ENCODE measurements at places on chromosomes 2 and 18.
A peak's percentile ranks its signal among the peaks of the same experiment; 100 is the strongest.

DNA sequence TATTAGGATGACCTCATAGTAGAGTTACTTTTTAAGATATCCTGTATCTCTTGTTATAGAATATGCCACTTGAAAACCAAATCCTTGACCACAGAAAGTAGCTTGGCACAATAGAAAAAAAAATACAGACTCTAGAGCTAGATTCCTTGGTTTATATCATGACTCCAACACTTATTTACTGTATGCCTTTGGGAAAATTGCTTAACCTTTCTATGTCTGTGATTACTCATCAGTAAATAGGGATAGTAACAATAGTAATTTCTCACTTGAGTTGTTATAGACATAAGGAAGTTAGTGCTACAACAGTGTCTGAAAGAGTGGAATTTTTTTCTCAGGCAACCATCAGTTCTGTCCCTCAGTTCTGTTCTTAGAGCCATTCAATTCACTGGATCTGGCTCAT, 193.8 kb downstream of the GULP1 start:
- no peak for DNase-seq

- DNase-seq = no peak
These were observed 124.9 kb downstream of the GALNT14 start for GRCh38 chr2:31013301-31013700.

DNA sequence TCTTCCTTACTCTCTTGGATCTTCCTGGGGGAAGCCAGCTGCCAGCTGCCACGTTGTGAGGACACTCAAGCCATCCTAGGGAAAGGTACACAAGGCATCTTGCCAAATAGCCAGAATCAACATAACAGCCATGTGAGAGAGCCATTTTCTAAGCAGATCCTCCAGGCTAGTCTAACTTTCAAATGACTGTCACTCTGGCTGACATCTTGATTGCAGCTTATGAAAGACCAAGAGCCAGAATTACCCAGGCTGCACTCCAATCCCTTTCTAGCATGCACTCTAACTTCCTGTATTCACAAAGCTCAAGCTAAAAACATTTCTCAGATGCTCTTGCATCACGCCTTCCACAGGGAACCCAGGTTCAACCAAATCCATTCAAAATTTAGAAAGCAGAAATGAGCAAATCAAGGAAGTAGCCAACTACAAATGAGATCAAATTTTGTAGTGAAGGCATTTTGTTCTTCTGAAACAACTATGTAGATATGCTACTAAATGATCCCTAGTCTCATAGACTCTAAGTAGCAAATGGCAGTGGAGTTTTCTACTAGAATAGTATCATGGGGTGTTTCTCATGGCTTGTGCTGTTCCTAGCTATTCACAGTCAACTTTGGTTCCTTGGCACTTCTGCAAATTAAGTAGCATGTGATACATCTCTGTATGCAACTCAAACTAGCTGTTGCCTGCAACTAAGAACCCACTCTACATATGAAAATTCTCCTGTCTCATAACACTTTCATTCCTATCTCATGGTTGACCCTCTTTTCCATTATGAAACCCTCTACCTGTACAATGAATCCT, 281.9 kb downstream of the ZEB2 start:
- DNase-seq = no peak

GRCh38 chr2:95539836-95540235, 52.0 kb upstream of the TRIM43 start:
- DNase-seq = no peak

- no peak for DNase-seq
These were observed 37.9 kb downstream of the ODC1 start for GRCh38 chr2:10410001-10410822.

- DNase-seq = no peak
These were observed 993 bp downstream of the COX7A2L start for GRCh38 chr2:42359965-42360483.

DNA sequence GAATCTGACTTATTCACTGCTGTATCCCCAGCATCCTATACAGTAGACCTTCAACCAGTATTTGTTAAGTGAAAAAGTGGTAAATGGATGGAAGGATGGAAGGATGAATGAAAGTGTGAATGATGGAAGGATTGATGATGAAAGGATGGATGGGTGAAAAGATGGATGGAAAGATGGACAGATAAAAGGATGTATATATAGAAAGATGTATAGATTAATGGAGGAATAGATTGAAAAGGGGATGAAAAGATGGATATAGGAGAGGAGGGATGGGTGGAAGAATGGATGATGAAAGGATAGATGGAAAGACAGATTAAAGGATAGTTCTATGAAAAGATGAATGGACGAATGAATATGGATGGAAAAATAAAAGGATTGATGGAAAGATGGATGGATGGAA, 50.0 kb downstream of the PSD4 start:
- DNase-seq = no peak

GRCh38 chr18:21998486-21998885, 170.9 kb upstream of the GATA6 start:
- no peak for DNase-seq

GRCh38 chr18:58324824-58325480, 280.9 kb downstream of the NEDD4L start:
- no peak for DNase-seq

- no peak for DNase-seq
These were observed 137.2 kb upstream of the KCTD1 start for GRCh38 chr18:26685438-26686157.

DNA sequence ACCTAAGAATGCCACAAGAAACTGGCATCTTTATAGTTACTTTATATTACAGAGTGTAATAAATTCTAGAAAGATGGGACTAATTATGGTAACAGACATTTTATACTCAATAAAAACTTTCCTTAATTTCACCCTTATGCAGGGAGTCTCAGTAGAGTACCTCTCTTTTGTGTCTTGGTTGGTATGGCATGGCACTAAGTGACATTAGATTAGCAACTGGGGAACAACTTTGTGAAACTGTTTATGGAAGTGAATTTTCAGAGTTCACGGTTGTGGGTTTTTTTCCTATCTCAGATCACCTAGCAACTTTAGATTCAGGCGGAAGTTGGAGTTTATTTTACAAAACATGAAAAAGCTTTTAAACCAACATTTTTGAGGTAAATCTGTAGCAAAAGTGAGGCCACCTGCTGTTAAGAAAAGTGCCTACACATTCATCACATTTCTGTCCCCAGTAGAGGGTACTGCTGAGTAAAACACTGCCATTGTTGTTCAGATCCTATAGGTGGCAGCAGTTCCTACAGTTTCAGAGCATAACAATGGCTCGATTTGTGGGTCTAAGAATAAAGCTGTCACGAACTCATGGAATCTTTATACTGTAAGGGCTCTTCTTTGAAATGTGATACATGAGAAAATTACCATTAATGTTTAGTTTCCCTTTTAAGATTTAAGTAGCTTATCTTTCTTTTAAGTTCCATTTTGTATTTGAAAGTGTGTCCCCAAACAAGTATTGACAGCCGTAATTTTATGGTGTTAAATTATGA, 117.6 kb downstream of the CAMKMT start:
- DNase-seq = peak; percentile 85

DNA sequence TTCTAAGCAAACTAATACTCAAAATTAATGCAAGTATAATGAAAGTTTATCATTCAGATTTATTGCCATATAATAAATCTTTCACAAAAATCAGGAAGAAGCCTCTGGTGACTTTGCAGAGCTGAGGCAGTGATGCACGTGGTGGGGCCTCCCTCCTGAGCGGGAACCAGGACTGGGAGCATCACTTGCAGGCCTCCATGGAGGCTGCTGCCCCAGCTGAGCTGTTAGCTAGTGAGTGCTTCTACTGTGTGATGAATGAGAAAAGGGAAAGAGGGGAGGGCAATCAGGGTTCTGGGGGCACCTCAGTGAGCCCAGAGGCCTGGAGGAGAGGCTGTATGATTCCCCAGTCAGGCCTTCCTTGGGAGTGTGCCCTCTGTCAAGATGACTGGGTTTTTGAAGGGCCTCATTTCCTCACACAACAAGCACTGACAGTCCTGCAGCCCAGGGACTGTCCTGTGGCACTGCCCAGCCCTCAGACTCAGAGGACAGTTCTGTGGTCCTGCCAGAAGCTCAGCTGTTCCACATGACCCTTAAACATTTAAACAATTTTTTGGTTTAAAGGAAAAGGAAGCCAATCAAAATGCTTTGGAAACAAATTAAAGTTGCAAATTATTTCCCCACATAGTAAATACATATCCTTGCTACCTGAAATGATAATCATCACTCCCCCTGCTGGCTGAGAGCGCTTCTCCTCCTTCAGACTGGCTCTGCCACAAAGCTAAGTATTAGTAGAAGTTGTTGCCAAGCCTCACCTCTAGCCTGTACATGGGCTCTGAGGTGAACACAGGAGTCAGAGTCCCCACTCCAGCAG, 90.9 kb upstream of the SMAD7 start:
- no peak for DNase-seq

- peak; percentile 30 for DNase-seq
These were observed 259.2 kb downstream of the IKZF2 start for GRCh38 chr2:212892193-212892592.

GRCh38 chr2:19682493-19682892, 219.3 kb downstream of the TTC32 start:
- no peak for DNase-seq

DNA sequence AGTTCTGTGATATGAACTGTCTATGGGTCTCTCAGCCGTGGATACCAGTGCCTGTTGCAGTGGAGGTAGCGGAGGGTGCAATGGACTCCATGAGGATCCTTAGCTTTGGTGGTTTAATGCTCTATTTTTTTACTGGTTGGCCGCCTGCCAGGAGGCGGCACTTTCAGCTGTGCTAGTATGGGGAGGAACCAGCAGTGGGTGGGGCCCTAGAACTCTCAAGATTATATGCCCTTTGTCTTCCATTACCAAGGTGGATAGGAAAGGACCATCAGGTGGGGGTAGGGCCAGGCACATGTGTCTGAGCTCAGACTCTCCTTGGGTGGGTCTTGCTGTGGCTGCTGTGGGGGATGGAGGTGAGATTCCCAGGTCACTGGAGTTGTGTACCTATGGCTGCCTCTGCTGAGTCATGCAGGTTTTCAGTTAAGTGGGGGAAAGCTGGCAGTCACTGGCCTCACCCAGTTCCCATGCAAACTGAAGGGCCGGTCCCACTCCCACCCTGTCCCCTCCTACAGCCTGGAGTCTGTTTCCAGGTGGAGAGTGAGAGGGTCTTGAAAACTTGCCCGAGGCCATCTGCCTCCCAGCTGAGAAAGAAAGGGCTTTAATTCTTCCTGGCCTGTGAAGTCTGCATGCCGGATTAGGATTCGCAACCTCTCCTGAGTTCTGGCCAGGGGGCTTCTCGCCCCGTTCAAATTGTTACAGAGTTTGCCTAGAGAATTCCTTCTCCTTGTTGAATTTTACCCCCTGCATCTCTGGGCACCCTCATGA, 14.5 kb downstream of the KCNS3 start:
- no peak for DNase-seq

GRCh38 chr2:238081561-238081960, 18.6 kb upstream of the ESPNL start:
- no peak for DNase-seq

DNA sequence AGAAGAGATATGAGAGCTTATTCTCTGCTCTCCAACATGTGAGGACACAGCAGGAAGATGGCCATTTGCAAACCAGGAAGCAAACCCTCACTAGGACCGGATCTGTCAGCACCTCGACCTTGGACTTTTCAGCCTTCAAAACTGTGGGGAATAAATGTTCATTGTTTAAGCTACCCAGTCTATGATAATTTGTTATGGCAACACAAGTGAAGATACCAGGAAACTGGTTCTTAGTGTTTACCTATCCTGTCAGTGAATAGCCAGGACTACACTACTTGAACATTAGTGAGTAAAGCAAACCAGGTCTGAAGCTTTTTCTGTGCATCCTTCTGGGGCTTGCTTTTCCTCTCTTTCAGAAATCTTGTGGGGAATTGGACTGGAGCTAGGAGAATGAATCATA, 44.4 kb upstream of the BARD1 start:
- DNase-seq = no peak

GRCh38 chr2:181552808-181553207, 95.6 kb downstream of the ITGA4 start:
- no peak for DNase-seq

- DNase-seq = no peak
These were observed 429.5 kb downstream of the ZNF521 start for GRCh38 chr18:24922491-24922890.

Data from fibroblast of the conjunctiva (primary cell).